ENCODE measurements at places on chromosomes 2 and 18.
A peak's percentile ranks its signal among the peaks of the same experiment; 100 is the strongest.

- no peak for DNase-seq
Measured at GRCh38 chr2:199055336-199055735, 402.4 kb downstream of the SATB2 start.

DNA sequence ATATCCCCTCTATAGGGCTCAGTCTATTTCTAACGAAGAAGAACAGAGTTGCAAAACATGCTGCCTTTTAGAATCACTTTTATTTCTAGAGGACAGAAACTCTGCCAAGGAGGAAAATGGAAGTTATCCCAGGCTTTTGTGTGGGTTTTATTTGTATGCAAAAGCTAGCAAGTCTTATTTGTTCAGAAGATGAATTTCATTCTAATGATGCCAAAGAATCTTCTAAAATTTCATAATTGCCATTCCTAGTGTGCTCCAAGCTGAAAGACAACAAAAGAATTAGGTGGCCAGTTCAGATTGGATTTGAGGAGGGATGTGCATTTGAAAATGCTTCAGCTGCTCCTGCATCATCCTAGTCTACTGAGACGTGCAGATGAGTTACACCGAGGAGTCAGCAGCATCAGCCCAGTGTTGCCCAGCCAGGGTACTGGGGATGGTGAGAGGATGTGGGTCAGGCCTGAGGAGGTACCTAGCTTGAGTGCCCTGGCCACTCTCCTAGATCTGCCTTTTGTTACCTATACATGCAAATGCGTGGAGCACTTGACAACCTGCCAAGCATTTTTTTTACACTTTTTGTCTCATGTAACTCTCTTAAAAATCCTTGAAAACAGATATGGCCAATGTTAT is 80.1 kb downstream of the KCNS3 start:
- DNase-seq, result no peak

- no peak for DNase-seq
Measured at GRCh38 chr18:1147730-1148129, 243.1 kb downstream of the ADCYAP1 start.

- no peak for DNase-seq
Measured at GRCh38 chr2:143526498-143526897, 397.3 kb downstream of the ARHGAP15 start.

- DNase-seq, result no peak
Measured at GRCh38 chr2:143730155-143730952, 601.1 kb downstream of the ARHGAP15 start.

GRCh38 chr2:183623227-183623626 is 499.0 kb downstream of the NUP35 start:
- no peak for DNase-seq

- no peak for DNase-seq
Measured at GRCh38 chr2:58870704-58871103, 629.6 kb upstream of the FANCL start.

DNA sequence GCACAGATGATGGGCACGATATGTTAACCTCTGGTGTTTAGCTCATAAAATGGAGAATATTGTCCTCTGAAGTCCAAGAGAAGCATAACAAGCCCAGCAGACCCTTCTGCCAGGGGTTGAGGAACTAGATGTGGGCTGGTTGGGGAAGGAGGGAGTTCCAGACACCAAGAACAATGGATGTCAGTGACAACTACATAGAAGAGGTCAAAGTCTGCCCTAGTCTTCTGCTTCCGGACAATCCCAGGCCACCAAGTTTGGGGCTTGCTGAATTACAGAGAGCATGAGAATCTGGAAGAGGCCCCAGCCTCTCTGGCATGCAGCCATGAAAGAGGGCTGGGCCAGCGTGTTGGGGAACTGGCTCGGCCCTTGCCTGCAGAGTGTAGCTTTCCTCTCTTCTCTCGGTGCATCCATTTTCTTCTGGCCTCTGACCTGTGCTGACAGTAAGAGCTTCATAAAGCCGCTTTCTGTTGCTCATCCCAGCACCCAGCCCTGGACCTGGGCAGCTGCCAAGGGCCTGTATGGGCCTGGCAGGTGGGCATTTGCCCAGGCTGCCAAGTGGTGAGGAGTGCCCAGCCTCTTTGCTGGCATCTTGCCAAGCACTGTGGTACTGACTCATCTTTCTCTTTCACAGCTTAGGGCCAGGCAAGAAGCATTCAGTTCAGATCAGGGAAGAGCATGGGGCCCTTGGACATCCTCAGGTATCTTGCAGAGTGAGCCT is 14.6 kb upstream of the LAPTM4A start:
- no peak for DNase-seq

- no peak for DNase-seq
Measured at GRCh38 chr18:58808349-58808748, 56.3 kb upstream of the ZNF532 start.

GRCh38 chr18:9809697-9810096 is 76.1 kb upstream of the TXNDC2 start:
- DNase-seq, result no peak

DNA sequence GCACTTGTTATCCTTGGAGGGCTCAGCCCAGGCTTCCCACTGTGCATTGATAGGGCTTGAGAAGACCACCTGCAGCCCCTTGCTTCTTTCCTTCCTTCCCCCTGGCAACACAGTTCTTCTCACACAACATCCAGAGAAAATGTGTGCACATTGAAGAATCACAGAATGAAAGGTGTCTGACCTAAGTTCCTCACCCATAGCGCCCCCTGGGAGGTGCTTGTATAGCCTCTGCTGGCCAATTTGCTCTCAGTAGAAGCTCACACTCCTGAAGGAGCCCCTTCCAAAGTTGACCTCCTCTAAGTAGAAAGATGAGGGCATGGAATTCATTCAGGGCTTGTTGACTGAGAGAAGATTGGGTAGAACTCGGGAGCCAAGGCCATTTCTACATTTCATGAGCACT is 758.4 kb upstream of the KLHL29 start:
- DNase-seq, result no peak

- no peak for DNase-seq
Measured at GRCh38 chr2:231816327-231817026, 30.2 kb downstream of the COPS7B start.

- peak; percentile 61 for DNase-seq
Measured at GRCh38 chr18:23357996-23358594, 95.0 kb upstream of the RIOK3 start.

DNA sequence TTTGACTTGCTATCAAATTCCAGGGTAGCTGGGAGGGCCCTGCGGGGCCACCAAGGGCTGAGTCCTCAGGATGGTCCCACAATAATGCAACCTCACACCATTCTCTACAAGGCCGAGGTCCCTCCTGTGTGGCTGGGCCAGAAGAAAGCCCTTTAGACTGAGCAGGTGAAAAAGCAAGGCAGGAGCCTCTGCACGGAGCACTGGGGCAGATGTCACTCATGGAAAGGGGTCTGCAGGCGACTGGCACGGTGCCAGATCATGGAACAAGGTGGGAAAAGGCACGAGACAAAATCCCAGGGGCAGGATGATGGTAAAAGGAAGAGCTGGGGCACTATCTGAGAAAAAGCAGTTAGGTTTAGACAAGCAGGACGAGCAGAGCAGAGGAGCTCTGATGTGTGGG is 16.1 kb downstream of the HJURP start:
- no peak for DNase-seq

All from hypothalamus (tissue), 51 donors.